ENCODE measurements at places on chromosomes 12 and 14.

DNA sequence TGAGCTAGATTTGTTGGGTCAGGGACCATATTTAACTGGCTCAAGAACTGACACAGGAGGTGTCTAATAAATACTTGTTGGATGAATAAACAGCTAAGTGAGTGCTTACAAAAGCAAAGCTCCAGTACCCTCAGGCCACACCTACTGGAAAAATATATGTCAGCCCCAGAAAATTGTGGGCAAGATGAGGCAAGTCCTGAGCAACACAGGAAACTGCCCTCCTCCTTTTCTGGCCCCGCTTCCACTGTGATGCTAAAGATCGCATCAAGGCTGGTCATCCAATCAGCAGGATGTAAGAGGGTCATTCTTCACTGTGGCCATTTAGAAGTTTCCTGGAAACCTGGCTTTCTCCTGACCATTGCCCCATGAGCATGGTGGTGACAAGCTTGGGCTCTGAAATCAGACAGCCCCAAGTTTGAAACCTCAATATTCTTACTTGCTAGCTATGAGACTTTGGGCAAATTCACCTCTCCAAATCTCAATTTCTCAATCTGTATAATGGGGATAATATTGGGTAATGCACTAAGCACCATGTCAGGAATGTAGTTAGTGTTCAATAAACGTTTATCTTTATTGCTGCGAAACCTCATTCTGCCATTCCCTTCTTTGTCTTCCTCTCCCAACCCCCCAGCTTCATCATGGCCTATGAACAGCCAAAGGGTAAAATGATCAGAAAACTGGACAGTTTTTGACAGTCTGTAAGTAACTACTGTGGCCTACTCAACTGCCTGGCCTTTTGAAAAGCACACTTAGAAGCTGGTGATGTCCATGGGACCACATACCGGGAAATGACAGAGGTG, 139.3 kb upstream of the PZP start:
- no peak for DNase-seq

DNA sequence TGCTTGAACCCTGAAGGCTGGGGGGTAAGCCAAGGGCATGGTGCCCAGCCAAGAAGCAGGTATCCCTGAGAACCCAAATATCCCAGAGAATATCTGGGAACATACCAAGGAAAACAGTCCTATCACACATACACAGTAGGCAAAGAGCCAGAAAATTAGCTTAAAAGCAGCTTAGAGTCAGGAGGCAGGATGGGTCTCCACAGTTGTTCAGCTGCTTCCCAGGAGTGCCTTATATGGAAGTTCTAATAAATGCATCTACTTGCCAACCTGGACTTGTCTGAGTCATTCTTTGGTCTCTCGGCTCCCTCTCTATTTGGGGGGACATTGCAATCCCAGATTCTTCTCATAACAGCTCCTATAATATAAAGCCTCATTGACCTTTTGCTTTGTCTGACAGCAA, 9.0 kb upstream of the GPR135 start:
- no peak for DNase-seq

DNA sequence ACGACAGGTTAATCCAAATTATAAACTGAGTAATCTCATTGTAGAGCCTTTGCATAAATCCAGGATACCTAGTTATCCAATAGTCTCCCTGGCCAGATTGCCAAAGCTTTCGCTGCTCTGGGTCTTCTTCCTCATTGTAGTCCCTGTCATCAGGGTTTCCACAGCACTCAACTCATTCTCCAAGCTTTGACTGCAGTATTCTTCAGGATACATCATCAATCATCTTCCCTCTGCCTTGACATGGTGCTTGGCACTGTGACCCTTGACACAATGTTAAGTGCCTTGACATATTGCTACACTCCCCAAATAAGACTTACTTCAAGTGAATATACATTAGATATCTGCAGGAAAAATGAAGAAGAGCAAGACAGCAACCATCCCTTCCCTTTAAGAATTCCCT, 60.1 kb upstream of the RESF1 start:
- DNase-seq: no peak

DNA sequence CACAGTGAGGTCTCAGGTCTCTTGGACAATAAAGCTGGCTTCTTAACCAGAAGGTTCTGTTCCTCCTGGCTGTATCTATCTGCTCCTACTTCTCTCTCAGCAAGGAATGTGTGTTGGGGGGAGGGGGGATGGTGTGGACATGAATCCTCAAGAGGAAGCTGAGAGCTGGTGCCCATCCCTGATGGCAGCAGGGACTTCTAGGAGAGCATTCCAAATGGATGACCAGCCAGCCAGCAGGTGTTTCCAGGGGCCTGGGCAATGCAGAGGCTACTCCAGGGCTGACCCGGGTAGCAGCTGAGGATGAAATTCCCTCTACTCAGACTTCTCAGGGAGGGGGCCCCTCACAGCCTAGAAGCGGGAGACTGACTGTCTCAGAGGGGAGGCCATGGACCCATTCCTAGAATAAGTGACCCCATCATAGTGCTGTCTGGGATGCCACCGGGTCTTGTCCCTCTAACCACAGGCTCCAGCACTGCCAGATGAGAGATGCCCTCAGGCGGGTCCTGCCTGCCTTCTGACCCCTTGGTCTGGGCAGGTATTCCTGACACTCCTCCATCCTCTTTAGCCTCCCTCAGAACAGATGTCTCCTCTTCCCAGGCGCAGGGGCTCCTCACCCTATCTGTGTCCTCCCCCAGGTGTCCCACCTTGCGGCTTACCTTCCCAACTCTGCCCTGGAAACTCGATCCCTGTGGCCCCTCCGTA, 1.2 kb downstream of the RAB15 start:
- no peak for DNase-seq

- no peak for DNase-seq
These were observed 40.7 kb upstream of the HDAC7 start for GRCh38 chr12:47860279-47860841.

GRCh38 chr12:14410841-14411569, 45.5 kb downstream of the ATF7IP start:
- DNase-seq: no peak

GRCh38 chr14:40713387-40713786, 893.3 kb upstream of the LRFN5 start:
- DNase-seq: no peak

- DNase-seq: no peak
These were observed 23.5 kb downstream of the BHLHE41 start for GRCh38 chr12:26101350-26101734.

DNA sequence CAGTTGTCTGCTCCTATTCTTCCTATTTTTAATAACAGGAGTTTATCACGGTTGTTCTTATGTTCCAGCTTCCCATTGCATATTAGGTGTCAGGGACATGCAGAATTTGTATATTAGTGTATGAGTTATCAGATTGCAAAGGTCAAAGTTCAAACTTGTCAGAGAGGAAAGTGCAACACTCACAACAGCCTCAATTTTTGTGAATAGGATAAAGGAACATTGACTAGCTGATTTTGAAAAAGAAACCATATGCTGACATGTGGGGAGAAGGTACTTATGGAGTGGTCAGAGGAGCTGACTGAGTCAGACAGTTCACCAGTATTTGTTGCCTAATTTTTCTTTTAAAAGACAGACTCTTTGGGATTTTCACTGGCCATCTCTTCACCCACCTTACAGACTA, 222.1 kb downstream of the C12orf50 start:
- DNase-seq: no peak

DNA sequence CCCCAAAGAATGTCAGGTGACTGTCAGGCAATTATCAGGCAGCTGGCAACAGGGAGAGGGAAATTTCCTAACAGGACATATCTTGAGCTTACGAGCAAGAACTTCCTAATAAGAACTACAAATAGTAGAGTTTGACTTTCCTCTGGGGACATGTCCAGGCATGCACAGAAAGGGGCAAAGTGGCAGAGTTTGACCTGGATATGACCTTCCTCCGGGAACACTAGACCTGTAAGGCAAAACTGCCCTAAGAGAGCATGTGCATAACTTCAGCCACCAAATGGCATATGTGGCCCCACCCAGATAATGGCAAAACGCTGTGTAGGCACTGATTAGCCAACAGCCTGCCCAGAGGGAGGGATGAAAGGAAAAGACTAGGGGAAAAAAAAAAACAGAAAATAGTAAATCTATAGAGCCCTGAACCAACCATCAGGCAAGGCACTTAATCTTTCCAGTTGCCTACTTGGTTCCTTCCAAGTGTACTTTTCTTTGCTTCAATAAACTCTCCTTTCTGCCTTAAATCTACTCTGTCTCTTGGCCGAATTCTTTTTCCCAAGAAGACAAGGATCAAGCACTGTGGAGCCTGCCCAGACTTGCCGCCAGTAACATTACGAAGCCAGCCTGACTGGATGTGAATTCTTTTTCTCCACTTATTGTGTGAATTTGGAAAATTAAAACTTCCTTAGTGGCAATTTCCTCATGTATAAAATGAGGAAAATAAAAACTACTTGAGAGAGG, 164.1 kb downstream of the SPTSSA start:
- no peak for DNase-seq

GRCh38 chr14:102046337-102047278, 40.2 kb downstream of the HSP90AA1 start:
- DNase-seq: no peak

- no peak for DNase-seq
These were observed 16.1 kb upstream of the HDAC7 start for GRCh38 chr12:47835831-47836155.
